ENCODE measurements at places on chromosomes 12 and 14.

GRCh38 chr12:124296916-124297351 lies 2.0 kb downstream of the RFLNA start:
- DNase-seq = no peak

- DNase-seq = peak; percentile 97
Observed at GRCh38 chr12:111314953-111315539, 53.8 kb downstream of the PHETA1 start.

DNA sequence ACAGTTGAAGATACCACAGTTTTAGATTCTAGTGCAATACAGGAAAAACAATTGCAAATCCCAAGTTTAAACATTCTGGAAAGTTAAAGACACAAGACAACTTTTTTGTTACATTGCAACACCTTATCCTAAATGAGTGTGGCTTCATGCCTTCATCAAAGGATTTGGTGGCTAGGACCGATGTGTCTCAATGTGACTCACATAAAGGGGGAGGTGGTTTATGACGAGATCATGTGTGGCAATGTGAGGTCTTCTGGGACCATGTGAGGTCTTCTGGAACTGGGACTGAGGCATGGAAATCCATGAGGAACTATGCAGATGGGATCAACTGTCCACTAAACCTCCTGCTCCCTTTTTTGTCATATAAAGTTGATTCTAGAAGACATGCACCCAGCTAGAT lies 166.2 kb downstream of the PAX9 start:
- no peak for DNase-seq

GRCh38 chr12:57887631-57888408 lies 41.3 kb upstream of the CTDSP2 start:
- DNase-seq = no peak

- DNase-seq = no peak
Observed at GRCh38 chr14:39558525-39558924, 126.3 kb upstream of the FBXO33 start.

- no peak for DNase-seq
Observed at GRCh38 chr12:56450241-56450640, 1.0 kb upstream of the TIMELESS start.

DNA sequence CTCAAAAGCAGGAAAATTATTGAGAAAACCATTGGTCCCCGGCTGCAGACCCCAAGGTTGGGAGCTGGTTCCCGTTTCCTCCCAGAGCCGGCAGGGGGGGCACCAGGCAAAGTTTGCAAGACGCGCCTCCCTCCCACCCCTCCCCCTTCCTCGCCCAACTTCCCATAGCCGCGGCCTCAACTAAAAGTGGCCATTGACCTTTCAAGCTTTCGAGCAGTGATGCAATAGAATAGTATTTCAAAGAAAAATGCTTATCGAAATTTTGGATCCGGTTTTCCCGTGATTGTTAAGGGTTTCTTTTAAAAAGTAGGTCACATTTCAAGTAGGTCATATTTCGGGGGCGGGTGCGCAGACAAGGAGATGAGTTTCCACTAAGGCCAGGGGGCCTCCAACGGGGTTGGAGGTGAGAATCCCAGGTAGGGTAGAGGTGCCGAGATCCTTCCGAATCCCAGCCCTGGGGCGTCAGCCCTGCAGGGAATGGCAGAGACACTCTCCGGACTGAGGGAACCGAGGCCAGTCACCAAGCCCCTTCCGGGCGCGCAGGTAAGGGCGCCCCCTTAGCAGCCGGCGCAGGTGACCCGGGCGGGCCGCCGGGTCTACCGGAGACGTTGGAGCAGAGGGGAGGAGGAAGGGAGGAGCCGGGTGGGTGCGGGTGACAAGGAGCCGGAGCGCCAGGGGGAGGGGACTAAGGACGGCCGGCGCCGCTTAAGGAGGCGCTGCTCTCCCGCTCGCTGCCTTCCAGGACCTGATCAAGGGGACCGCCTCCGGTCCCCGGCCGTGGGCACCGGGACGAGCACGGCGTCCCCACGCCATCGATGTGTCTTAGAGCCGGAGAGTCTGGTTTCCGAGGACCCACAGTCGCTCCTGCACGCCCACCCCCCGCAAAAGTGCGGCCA lies 2.6 kb upstream of the SOCS2 start:
- peak; percentile 85 for DNase-seq

DNA sequence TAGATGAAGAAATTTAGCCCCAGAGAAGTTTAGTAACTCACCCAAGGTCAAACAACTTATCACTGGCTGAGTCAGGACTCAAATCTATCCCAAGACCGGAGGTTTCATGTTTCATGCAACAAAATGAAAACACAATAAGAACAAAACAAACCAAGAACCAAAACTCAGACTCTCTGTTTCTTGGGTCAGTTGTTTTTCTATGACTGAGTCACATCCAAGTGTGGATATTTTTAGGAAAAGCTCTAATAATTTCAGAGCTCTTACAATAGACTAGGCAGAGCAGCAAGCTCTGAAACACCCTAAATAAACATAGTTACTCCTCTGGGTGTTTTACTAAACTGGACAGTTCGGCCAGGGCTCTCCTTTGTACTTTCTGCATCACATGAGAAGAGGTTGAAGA lies 87.6 kb upstream of the PRB2 start:
- DNase-seq = no peak

- no peak for DNase-seq
Observed at GRCh38 chr14:102907303-102907844, 15.1 kb upstream of the AMN start.

DNA sequence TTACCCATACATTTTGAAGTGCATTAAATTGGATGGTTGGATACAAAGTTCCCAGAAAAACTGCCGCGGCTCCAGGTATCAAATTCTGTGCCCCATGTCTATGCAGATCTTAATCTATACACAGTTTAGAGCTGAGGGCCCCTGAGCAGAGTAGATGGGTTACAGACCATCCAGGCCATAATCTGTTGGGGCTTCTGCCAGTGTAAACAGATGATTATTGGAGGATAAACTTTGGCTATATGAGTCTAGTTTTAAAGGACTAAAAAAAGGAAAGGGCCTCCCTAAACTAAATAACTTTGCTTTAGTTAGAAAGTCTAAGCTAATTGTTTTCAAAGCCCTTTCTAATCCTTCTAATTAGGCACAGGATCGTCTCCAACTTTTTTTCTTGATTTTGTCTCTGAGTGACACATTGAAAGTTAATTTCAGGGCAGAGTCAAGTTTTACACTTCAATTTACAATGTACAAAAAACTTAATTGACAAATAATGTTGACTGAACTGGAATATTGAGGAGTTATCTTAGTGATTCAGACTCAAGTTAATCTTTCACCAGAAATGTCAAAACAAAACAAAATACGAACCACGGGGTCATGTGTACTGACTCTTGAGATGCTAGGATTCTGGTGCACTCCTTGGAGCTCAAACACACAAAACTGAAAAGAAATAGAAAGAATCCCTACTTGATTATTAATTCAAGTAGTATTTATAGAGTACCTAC lies 133.9 kb upstream of the SCAF11 start:
- DNase-seq = no peak

DNA sequence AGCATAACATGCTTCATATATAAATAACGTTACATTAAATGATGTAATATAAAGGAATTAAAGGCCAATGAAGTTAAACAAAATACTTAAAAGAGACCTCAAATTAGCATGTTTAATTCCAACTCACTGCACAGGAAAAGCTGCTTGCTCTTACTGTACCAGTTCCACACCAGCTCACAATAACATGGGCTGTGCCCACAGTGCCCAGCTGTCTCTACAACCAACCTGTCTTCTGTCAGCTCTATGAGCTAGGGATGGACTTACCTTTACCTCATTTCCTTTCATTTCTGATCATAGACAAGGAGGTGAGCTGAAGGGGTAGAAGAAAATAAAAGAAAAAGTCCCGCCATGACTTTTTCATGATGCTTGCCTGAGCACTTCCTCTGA lies 64.8 kb downstream of the NKX2-1 start:
- no peak for DNase-seq

- no peak for DNase-seq
Observed at GRCh38 chr12:46839232-46839631, 13.4 kb upstream of the SLC38A4 start.

DNA sequence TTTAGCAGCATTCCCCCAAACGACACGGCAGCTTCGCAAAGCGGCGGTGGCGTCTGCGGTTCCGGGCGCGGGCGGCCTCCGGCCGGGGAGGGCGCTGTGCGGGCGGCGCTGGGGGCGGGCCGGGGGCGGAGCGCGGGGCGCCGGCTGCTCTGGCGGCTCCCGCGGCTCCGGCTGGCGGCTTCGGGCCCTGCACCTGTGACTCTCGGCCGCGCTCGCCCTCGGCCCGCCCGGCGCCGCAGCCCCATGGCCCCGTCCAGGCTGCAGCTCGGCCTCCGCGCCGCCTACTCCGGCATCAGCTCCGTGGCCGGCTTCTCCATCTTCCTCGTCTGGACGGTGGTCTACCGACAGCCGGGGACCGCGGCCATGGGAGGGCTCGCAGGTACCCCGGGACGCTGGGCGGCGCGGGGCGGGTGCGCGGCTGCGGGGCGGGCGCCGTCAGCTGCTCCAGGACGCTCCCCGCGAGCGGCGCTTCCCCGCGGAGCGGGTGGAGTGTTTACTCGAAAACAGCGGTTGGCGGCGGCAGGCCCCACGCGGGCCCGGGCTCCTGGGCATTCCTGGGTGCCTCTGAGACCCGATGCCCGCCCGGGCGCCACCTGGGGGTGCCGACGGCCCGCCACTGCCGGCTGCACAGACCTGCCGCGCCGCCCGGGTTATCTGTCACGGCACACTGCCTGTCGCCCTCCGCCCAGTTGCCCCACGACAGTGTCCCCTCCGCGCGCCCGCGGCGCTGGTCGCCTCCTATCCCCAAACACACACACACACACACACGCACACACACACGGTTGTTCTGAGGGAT lies at the start of gene SLC48A1:
TSS of gene SLC48A1 (plus strand) at position 177 of the 796 bp plus-strand sequence. CDS start at position 244, 67 bp downstream.
- DNase-seq = peak; percentile 73

- peak; percentile 9 for DNase-seq
Observed at GRCh38 chr14:29800961-29801360, 126.7 kb downstream of the PRKD1 start.

- no peak for DNase-seq
Observed at GRCh38 chr12:81259360-81259759, 181.5 kb downstream of the ACSS3 start.

- DNase-seq = no peak
Observed at GRCh38 chr12:126773012-126773411, 1494.0 kb upstream of the TMEM132C start.

GRCh38 chr12:122471324-122472226 lies 29.2 kb downstream of the ZCCHC8 start:
- DNase-seq = peak; percentile 72

GRCh38 chr12:127726671-127727315 lies 540.2 kb upstream of the TMEM132C start:
- no peak for DNase-seq

GRCh38 chr12:115870510-115870909 lies 407.0 kb downstream of the MED13L start:
- no peak for DNase-seq

- DNase-seq = no peak
Observed at GRCh38 chr12:82593901-82594396, 92.8 kb upstream of the TMTC2 start.

DNA sequence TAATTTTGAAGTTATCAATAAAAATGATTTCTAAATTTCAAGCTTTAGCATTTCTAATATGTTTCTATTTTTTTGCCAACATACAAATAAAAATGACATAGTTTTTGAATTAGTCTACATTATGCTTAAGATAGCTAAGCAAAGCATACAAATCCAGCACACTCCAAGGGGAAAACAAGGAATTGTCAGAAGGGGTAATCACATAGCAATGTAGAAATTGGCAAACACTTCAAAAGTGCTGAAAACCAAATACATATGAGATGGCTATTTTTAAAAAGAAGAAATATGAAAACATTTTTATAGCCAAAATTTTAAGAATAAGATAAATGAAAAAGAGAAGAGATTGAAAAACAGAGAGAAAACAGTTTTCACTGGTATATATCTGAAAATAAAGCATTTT lies 308.0 kb downstream of the SLC6A15 start:
- no peak for DNase-seq

DNA sequence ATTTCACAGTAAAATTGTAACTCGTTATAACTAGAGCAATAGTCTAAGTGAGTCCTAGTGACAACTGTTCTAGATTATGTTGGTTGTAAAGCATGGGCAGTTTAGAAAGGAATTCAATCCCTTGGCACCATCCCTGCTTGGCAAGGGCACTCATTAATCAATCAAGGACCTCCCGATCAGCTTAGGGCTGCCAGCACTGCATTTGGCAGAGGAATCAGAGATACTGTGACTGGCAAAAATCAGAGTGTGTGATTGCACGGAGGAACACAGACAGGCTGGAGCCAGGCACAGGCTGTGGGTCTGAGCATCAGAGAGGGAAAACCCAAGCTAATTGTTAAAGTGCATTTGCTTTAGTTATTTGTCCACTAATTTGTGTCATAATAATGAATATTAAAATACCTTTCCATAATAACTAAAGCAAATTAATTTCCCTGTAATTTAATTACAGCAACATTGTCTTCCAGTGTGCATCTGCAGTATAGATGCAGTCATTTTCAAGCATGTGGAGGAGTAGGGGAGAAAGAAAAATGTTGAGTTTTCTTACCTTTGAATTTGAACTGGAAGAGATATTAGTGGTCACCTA lies 3.2 kb upstream of the EGLN3 start:
- no peak for DNase-seq

DNA sequence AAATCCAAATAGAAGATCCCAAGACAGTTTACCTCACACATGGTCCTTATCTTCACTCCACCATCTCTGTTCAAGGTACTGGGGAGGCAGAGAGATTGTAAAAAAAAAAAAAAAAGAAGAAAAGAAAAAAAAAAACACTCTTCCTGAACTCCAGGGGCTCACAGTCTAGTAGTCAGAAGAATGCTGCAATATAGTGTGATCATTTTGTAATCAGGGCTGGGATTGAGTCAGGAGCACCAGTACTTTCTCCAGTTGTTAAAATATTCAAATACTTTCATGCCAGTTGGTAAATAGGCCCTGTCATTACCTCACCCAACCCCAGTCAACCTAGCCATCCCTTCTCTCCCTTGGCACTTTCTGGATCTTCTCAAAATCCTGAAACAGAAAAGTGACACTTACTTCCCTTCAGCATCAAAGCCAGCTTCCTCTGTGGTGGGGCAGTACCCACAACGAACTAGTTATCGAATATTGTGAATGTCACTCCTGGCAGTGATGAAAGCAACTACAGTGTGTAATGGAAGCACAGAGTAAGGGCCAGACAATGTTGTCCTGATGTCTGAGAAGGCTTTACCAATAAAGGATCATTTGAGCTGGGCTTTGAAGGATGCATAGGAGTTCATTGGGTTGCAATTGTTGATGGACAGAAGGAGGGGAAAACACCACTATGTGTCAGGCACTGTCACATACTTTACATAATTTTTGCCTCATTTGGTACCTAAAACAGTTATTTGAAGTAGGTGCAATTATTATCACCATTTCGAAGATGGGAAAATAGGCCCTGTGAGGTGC lies 44.3 kb upstream of the HSPB8 start:
- DNase-seq = no peak

- DNase-seq = no peak
Observed at GRCh38 chr12:44611538-44611937, 264.6 kb downstream of the NELL2 start.

Data from suppressor macrophage treated with lipopolysaccharide for 1 hour (primary cell).